ENCODE measurements at places on chromosomes 1 and 21. TPM values are rescaled to one million over a fixed set of nuclear protein-coding genes. Genes with fewer than 3 reads are reported as not detected.

The ATP6V1G3 gene
- total RNA-seq, result not detected

The FAM72C gene
- total RNA-seq, result 44.9 TPM

The KIF17 gene
- total RNA-seq, result 0.74 TPM

The HS2ST1 gene
- 63.7 TPM for total RNA-seq

The KRTAP19-3 gene
- total RNA-seq, result not detected

The TESK2 gene
- total RNA-seq, result 6.6 TPM

The OR2T35 gene
- not detected for total RNA-seq

The CACHD1 gene
- not detected for total RNA-seq

The LRRN2 gene
- not detected for total RNA-seq

The CYYR1 gene
- total RNA-seq, result not detected

The LCE2C gene
- not detected for total RNA-seq

The ECM1 gene
- total RNA-seq, result 2.7 TPM

The PERM1 gene
- total RNA-seq, result not detected

The ZNF648 gene
- total RNA-seq, result not detected

The RHCE gene
- not detected for total RNA-seq

The IGSF5 gene
- not detected for total RNA-seq

The HPCA gene
- 1.2 TPM for total RNA-seq

The PLA2G5 gene
- total RNA-seq, result not detected

The HES4 gene
- total RNA-seq, result not detected

The TMPRSS15 gene
- total RNA-seq, result 0.13 TPM

The SPATA45 gene
- 2.0 TPM for total RNA-seq

The DYNLT5 gene
- 0.30 TPM for total RNA-seq

The ETV3L gene
- not detected for total RNA-seq

The PM20D1 gene
- total RNA-seq, result not detected

The OPTC gene
- not detected for total RNA-seq

Measured in OCI-LY7 (cell line).